ENCODE measurements at places on chromosomes 2 and 18.
A peak's percentile ranks its signal among the peaks of the same experiment; 100 is the strongest.

GRCh38 chr2:166671801-166672200, 177.8 kb upstream of the SCN7A start:
- no peak for DNase-seq

DNA sequence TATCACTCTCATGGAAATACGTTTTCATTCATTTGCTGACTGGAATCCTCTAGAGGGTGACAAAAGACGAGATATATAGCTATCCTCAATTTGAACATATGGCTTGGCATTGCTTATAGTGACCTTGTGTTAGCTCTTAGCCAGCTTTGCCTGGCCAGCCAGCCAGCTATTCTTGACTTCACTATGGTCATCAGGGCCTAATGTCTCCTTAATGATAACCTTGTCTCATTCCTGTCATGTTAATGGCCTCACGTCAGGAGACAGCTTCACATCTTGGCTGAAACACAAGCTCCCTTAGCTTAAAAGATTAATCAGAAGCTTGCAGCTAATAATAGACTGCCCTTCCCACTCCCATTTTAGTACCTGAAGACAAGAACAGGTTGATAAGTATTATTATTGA, 1517.5 kb upstream of the PIK3C3 start:
- no peak for DNase-seq

DNA sequence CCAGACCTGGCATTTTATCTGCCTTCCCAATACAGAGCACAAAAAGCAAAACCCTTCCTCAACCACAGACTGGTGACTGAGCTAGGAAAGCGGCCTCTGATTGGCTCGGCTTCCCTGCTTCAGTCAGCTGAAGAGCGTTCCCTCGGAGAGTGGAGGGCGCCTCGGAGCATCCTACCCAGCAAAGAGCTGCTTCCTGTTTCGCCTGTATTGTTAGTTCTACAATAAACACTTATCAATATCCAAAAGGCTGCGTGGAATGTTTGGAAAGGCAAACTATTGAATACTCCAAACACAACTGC, 125.0 kb downstream of the CACNB4 start:
- peak; percentile 56 for DNase-seq

DNA sequence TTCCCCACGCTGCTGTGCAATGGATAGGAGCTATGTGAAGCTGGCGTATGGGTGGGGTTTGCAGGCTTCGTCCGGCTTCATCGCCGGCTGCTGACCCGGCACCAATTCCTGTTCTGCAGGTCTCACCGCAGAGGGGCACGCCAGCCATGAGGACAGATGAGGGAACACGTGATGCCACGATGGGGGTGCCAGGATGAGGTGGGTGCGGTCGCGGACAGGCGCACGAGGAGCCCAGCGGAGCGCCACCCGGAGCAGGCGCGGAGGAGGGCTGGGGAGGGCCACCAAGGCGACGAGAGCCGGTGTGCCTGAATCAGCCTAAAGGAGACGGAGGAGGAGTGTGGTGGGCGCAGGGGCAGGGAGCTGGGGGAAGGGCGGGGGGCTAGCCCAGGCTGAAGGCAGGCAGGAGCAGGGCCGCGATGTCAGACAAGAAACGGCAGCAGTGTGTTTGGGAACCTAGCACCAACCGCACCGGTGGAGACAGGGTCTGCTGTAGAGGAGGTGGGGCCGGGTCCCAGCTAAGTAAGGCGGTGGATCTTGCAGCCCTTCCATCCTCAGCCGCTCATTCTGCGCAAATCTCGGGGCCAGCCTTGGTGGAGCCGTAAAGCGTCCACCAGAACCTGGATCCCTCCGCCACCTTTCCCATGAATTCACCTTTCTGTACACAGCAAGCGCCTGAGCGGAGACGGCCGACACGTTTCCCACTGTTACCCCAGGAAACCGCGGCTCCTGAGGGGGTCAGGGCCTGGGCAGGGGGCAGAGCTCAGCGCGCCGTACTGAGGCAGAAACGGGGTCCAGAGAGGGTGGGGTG, 17.0 kb upstream of the CD8A start:
- DNase-seq: peak; percentile 70

DNA sequence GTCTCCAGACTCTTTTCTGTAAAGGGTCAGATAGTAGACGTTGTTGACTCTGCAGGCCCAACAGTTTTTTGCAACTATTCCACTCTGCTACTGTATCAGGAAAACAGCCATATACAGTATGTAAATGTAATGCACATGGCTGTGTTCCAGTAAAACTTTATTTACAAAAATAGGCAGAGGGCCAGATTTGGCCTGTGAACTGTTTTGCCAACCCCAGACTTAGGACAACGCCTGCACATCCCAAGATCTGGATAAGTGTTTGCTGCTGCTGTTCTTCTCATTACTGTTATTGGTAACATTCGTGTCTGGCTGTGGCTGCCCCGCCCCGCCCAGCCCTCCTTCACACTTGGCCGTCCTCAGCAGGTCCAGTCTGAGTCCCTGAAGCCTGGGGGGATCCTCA, 94.6 kb upstream of the MCFD2 start:
- no peak for DNase-seq

All from NCI-H2171 (cell line).